Keratinocyte (primary cell): ENCODE measurements at places on chromosomes 7 and 10.
A peak's percentile ranks its signal among the peaks of the same experiment; 100 is the strongest.

DNA sequence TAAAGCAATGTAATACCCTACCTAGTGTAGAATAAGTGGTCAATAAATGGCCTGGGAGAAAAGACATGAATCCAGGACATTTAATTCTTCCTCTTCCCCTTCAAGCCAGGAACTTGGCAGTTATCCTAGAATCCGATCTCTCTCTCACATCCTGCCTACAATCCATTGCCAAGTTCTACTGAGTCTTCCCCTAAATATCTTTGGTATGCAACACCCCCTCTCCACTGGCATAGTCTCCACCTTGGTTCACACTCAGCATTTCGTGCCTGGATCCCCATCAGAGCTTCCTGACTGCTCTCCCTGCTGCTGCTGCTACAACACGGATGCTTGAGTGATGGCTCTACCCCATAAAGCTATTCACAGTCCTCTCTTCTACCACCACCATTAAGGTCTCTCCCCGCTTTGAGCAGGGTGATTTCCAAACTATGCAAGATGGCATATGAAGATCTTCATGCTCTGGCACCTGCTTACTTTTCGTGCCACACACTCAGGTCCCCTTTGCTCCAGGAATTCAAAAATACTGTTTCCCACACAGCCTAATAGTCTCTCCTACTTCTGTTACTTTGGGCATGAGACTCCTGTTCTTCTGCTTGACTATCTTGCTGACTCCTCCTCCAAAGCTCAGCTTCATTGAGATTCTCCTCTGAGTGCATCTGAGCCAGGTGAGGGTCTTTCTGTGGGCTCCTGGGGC lies 4.8 kb downstream of the ANK3 start:
- H3K4me1 ChIP-seq, result peaks cover 27% of the 10 kb centered on the region
- no peak overlapping the region for H3K4me3 ChIP-seq
- peak; percentile 44 for DNase-seq
- H3K36me3 ChIP-seq, result no peaks in the 10 kb centered on the region
- H3K27me3 ChIP-seq, result no peaks in the 10 kb centered on the region
- H3K27ac ChIP-seq, result no peak overlapping the region

DNA sequence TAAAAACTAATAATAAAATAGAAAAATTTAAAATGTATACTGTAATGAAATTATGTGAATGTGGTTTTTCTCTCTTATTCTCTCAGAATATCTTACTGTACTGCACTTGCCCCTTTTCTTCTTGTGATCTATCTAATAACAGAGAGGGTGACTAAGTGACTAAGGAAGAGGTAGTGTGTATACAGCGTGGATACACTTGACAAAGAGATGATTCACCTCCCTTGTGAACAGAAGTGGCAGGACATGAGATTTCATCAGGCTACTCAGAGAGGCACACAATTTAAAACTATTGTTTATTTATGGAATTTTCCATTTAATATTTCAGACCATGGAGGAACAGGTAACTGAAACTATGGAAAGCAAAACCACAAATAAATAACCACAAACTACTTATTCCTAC lies 806.6 kb upstream of the GHITM start:
- no peak overlapping the region for H3K27ac ChIP-seq
- no peaks in the 10 kb centered on the region for H3K36me3 ChIP-seq
- H3K4me1 ChIP-seq, result no peaks in the 10 kb centered on the region
- no peaks in the 10 kb centered on the region for H3K27me3 ChIP-seq

- no peak overlapping the region for H3K4me3 ChIP-seq
- H3K4me1 ChIP-seq, result peaks cover 31% of the 10 kb centered on the region
- peaks cover 11% of the 10 kb centered on the region for H3K36me3 ChIP-seq
These were observed 2.1 kb downstream of the ANKRD16 start for GRCh38 chr10:5887641-5888040.

DNA sequence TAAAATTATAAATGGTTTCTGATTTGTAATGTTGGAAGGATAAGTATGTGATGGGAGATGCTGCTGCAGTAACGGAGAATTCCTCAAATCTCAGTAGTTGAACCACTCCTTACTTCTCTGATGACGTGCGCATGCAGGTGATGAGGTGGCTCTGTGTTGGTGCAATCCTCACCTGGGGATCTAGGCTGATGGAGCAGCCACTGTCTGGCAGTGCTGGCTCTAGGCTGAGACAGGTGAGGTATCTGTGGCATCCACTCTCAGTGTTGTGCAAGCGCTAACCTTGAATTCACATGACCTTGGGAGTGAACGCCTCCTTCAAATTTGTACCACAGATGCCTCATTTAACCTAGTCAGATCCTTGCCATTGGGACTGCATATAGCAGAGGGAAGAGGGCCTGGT lies 35.0 kb downstream of the LHFPL3 start:
- no peak overlapping the region for H3K27ac ChIP-seq
- no peaks in the 10 kb centered on the region for H3K27me3 ChIP-seq
- H3K4me1 ChIP-seq, result no peaks in the 10 kb centered on the region
- no peaks in the 10 kb centered on the region for H3K36me3 ChIP-seq
- no peak for DNase-seq

DNA sequence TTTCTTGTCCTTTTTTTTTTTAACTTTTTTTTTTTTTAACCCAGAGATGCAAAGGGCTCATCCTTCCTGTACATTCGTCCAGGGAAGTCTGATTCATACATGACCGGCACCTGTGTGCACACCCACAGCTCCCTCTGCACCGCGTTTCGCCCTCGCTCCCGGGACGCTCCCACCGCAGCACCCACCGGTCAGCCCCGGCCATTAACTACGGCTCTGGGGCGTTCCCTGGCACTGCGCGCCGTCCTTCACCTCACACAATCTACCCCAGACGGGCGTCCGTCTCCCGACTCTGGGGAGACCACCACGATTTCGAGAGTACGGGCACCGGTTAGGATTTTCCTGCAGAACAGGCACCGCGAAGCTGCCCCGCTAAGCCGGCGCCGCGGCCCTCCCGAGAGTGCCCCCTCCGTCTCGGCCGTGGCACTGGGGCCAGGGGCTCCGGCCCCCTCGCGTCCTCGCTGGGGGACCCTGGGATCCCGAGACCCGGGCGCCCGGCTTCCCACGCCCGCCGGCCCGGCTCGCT lies 452 bp downstream of the ATE1 start:
- peak overlapping the region; percentile 62 for H3K4me3 ChIP-seq
- H3K27ac ChIP-seq, result peak overlapping the region; percentile 94
- H3K36me3 ChIP-seq, result peaks cover 4% of the 10 kb centered on the region
- H3K27me3 ChIP-seq, result no peaks in the 10 kb centered on the region

GRCh38 chr7:84529480-84530205 lies 335.1 kb upstream of the SEMA3A start:
- peak; percentile 17 for DNase-seq
- peak overlapping the region; percentile 66 for H3K27ac ChIP-seq
- H3K4me1 ChIP-seq, result peaks cover 16% of the 10 kb centered on the region
- no peaks in the 10 kb centered on the region for H3K27me3 ChIP-seq
- H3K36me3 ChIP-seq, result no peaks in the 10 kb centered on the region
- H3K4me3 ChIP-seq, result no peak overlapping the region

DNA sequence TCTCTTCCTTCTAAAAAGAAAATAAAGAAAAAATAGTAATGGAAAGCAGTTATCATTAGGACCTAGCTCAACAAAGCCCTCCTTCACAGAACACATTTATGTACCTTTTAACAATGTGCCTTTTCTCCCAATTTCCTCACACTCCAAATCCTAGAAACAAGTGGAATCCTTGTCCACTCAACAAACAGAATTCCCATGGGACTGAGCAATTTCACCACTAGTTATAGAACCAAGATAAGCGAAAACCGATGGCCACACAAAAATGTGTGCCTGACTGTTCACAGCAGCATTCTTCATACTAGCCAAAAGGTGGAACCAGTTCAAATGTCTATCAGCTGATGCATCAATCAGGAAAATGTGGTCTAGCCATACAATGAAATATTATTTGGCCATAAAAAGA lies 17.3 kb downstream of the DCLRE1C start:
- no peaks in the 10 kb centered on the region for H3K4me1 ChIP-seq
- H3K27me3 ChIP-seq, result no peaks in the 10 kb centered on the region
- DNase-seq, result no peak
- H3K27ac ChIP-seq, result no peak overlapping the region

- DNase-seq, result no peak
- no peaks in the 10 kb centered on the region for H3K36me3 ChIP-seq
- no peak overlapping the region for H3K27ac ChIP-seq
These were observed 197.3 kb upstream of the PODXL start for GRCh38 chr7:131753620-131754222.
